ENCODE measurements at places on chromosomes 2 and 18.

GRCh38 chr2:238305092-238305862 is 15.0 kb upstream of the TRAF3IP1 start:
- DNase-seq: no peak
- H3K36me3 ChIP-seq: no peaks in the 10 kb centered on the region
- H3K4me1 ChIP-seq: no peaks in the 10 kb centered on the region
- no peaks in the 10 kb centered on the region for H3K27me3 ChIP-seq

GRCh38 chr18:76370201-76370600 is 124.8 kb downstream of the ZNF516 start:
- no peak for DNase-seq
- no peak overlapping the region for H3K4me3 ChIP-seq
- no peaks in the 10 kb centered on the region for H3K27me3 ChIP-seq
- H3K27ac ChIP-seq: no peak overlapping the region

GRCh38 chr2:12923907-12924610 is 207.3 kb downstream of the TRIB2 start:
- no peak overlapping the region for H3K27ac ChIP-seq
- no peaks in the 10 kb centered on the region for H3K27me3 ChIP-seq
- no peaks in the 10 kb centered on the region for H3K36me3 ChIP-seq
- no peak for DNase-seq

DNA sequence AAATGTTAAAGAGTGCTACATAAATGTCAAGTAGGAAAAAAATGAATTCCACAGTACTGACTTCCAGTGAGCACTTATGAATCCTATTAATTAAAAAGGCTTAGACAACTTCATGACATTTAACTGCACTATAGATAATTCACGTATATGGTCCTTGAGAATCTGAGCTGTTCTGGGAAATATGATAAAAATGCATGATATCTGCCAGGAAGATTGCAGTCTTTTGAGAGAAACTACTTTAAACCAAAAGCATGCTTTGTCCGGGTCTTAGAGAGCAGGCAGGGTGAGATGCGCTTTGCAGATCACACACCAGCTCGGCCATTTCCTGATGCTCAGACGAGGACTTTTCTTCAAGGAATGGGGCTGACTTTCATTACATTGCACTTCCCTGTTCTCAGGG is 42.6 kb downstream of the CMPK2 start:
- H3K27me3 ChIP-seq: no peaks in the 10 kb centered on the region
- no peaks in the 10 kb centered on the region for H3K36me3 ChIP-seq
- H3K4me3 ChIP-seq: no peak overlapping the region
- DNase-seq: no peak

DNA sequence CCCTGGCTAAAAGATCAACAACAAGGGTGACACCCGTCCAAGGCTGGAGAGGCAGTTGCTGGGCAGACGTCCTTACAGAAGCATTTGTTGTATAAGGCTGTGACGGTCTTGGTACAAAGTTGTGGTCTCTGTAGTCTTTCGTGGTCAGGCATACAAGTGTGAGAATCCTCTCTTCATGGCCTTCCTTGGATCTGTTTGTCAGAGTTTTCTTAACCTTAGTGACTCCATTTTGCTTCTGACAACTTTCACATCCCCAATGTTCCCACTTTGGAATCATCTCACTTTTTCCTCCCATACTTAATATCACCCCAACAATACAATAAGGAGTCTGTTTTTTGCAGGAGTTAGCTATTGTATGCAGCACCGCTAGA is 72.7 kb upstream of the ZCCHC2 start:
- H3K36me3 ChIP-seq: no peaks in the 10 kb centered on the region
- no peak overlapping the region for H3K27ac ChIP-seq
- H3K4me1 ChIP-seq: no peaks in the 10 kb centered on the region
- H3K4me3 ChIP-seq: no peak overlapping the region
- DNase-seq: no peak

DNA sequence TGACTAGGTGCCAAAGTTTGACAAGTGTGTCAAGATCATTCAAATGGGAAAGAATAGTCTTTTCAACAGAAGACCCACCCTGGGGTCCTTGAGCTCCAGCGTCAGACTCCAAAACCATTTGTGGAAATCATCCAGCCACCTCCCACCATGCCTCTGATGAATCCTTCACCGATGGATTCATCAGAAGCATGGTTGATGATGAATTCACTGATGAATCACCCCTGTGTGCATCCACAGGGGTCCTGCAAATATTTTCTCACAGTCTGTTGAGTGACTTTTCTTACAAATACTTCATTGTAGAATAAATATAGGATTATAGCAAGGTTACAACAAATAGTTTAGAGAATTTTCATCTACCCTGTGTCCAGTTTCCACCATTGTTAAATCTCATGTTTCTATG is 4.3 kb downstream of the UGT1A9 start:
- no peak overlapping the region for H3K4me3 ChIP-seq
- DNase-seq: no peak
- peaks cover 4% of the 10 kb centered on the region for H3K27me3 ChIP-seq
- H3K36me3 ChIP-seq: no peaks in the 10 kb centered on the region

DNA sequence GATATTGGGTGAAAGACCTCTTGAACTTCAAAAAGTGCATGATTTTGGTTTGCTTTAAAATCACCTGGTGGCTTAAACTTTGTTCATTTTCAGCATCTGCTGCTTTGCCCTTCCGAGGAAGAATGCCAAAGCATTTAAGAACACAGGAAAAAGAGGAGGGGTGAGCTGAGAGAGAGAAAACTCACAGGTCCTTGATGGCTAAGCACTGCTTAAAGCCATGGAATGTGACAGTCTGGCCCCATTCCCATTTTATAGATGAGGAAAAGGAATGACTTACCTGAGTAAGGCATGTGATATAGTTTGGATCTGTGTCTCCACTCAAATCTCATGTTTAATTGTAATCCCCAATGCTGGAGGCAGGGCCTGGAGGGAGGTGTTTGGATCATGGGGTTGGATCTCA is 58.1 kb downstream of the KCNS3 start:
- no peaks in the 10 kb centered on the region for H3K36me3 ChIP-seq
- no peak overlapping the region for H3K4me3 ChIP-seq
- no peak overlapping the region for H3K27ac ChIP-seq
- H3K4me1 ChIP-seq: no peaks in the 10 kb centered on the region
- H3K27me3 ChIP-seq: no peaks in the 10 kb centered on the region
- DNase-seq: no peak

DNA sequence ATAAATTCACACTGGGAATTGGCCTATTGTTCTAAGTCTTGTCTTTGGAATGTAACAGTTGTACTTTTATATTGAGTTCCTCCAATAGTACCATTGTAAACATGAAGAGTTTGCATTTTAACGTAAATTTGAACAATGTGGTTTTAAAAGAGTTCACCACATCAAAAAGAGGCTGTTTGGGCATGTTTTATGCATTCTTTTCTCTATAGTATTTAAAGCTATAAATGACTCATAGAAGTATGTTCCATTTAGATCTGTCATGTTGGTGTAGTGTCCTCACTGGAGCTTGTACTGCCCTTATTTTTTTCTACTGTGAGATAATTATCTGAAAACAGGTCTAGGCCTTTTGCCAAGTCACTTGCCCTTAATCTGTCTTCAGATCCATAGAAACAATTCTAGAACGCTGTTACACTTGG is 141.9 kb downstream of the RHBDD1 start:
- H3K4me1 ChIP-seq: no peaks in the 10 kb centered on the region
- H3K27ac ChIP-seq: no peak overlapping the region
- DNase-seq: no peak
- no peak overlapping the region for H3K4me3 ChIP-seq
